ENCODE measurements at places on chromosomes 4 and X.

- no peak for DNase-seq
These were observed 28.4 kb upstream of the TNIP3 start for GRCh38 chr4:121192480-121192879.

GRCh38 chr4:23881674-23882337 is 8.0 kb downstream of the PPARGC1A start:
- no peak for DNase-seq

DNA sequence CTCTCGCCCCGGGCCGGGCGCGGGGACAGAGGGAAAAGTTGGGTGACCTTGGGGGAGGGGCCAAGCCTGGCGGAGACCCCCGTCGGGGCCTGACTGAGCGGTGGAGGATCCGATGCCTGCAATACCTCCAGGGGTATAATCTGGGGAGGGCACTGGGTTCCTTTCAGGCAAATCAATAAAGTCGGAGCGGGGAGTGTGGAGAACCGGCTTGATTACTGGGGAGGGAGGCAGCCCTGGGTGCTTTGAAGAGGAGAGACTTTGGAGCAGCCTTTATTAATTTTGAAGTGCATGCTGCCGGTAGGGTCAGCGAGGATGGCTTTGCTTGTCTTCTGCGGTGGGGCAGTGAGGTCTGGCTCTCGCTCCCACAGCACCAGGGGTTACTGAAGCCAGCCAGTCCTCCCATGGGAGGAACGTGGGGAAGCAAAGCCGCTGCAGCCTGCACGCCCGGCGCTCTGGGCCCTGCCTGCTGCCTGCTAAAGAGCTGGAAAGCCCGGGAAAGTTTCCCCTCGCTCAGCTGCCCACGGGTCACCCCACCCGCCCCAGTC is 403 bp upstream of the LGI2 start:
- DNase-seq: no peak

GRCh38 chr4:173410079-173410478 is 11.2 kb upstream of the SCRG1 start:
- no peak for DNase-seq

DNA sequence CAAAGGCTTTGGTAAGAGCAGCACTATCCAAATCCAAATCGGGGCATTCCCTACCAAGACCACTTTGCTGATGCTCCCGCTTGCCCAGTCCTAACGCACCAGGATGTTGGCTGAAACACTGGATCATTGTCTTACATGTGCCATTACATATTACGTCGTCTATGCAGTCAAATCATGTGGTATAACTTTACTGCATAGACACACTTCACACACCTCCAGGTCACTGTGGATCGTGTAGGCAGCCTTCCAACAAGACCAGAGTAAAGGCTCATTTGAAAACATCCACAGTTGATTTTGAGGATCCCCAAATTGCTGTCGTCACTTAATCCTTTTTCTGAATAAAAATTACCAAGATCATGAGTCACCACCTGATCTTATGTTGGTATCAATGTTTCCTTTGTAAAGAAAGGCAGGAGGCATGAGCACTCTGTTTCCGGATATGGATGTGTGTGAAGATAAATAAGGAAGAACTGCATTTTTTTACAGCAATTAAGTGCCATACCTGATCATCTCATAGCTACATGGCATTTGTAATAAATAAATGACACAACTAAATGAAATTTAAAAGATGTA is 18.5 kb downstream of the TENM3 start:
- no peak for DNase-seq

DNA sequence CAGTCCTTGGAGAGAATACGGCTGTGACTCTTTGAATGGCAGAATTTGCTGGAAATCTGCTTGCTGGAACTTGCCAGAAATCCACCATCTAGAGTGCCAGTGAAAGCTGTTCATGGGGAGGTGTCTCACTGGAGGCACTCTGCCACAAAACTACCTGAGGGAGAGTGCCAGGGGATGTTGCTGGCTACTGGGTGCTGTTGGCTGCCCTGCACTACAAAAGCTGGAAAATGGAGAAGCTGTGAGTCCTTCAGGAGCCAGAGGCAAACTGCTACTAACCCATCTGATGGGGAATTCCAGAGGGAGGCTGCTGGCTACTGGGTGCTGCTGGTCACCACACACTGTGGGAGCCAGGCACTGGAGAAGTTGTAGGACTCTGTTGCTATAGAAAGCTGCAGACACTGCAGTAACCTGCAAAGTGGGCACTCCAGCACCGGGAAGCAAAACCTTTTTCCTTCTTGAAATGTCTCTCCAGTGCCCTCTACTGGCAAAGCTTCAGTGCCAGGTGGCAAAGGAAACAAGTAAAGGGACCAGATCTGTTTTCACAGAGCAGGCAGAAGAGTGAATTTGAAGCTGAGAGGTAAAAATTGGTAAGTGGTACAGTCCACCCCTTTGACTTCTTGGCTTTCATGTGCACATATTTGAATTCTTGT is 47.8 kb upstream of the HSD17B10 start:
- no peak for DNase-seq

GRCh38 chr4:133152330-133152821 is 3.3 kb downstream of the PCDH10 start:
- no peak for DNase-seq

- no peak for DNase-seq
These were observed 169.3 kb upstream of the FGF16 start for GRCh38 chrX:77277911-77278310.

DNA sequence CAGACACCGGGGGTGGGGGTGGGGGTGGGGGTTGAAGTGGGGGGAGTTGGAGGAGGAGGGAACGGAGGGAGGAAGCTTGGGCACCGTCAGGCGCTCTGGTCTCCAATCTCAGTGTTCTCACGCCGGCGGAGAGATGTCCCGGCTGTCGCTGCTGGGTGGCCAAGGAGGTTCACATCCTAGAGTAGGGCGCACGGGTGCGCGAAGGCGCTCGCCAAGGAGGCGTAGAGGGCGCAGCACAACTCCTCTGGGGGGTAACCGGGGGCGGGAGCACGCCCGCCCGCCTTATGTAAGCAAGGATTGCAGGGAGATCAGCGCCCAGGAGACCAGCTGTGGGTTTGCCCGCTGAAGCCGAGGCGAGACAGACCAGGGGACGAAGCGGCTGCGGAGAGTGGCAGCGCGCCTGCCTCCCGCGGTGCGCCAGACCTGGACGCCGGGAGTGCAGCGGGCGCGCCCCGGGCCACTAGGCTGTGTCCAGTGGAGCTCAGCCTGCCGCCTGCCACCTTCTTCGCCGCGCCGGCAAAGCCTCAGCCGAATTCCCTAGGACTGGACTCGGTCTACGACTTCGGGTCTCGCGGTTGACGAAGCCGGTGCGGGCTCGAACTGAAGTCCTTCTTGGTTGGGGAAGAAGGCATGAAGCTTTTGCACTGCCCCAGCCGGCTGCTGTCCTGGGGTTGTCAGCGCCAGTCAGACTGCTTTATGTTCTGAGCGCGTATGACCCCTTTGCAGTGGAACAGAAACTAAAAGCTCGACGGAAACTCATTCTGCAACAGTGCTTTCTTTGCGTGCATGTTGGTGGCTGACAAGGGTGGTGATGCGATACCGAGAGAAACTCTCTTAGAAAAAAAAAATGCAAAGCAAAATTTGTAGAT is 707 bp upstream of the UNC5C start:
- DNase-seq: no peak

- DNase-seq: no peak
These were observed 306.1 kb upstream of the EMCN start for GRCh38 chr4:100823993-100824323.

- DNase-seq: no peak
These were observed 1.6 kb downstream of the RPL34 start for GRCh38 chr4:108622022-108622421.

- no peak for DNase-seq
These were observed 5.6 kb upstream of the PCDH7 start for GRCh38 chr4:30714408-30715031.

All from stimulated activated CD4-positive, alpha-beta T cell treated with anti-CD3 and anti-CD28 coated beads, Interleukin-15, amount 100 ng/mL, for 1 hour (primary cell).